Pancreas (tissue), 10 donors: ENCODE measurements at places on chromosomes 1 and 21. TPM values are rescaled to one million over a fixed set of nuclear protein-coding genes. Genes with fewer than 3 reads are reported as not detected.

The TMPRSS2 gene
- 77.8 TPM for total RNA-seq

The TRAF3IP3 gene
- 1.5 TPM for total RNA-seq

GRCh38 chr1:245501633-245502032 lies 346.8 kb downstream of the KIF26B start:
- DNase-seq, result no peak

DNA sequence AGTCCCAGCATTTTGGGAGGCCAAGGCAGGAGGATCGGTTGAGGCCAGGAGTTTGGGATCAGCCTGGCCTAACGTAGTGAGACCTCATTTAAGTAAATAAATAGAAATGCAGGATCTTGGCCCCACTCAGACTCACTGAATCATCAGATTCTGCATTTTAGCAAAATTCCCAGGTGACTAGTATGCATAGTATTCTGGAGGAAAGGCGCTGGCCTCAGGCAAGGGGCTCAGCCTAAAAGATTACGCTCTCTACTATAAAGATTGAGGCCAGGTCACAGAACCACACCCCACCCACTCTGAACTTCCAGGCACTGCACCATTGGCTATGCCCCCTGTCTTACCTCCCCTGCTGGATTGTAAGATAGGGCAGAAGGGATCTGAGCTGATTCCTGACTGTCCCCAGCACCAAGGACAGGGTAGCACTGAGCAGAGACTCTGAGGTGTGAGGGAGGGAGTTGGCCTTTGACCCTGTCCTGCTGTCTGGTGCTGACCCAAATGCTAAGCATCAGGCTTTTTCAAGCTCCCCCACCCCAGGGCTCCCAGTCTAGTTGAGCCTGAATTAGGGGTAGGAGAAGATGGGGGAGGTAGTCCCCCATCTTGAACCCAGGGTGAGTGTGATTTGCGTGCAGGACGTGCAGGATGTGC lies 2.7 kb downstream of the FOXE3 start:
- DNase-seq, result no peak

The NID1 gene
- total RNA-seq, result 3.6 TPM

DNA sequence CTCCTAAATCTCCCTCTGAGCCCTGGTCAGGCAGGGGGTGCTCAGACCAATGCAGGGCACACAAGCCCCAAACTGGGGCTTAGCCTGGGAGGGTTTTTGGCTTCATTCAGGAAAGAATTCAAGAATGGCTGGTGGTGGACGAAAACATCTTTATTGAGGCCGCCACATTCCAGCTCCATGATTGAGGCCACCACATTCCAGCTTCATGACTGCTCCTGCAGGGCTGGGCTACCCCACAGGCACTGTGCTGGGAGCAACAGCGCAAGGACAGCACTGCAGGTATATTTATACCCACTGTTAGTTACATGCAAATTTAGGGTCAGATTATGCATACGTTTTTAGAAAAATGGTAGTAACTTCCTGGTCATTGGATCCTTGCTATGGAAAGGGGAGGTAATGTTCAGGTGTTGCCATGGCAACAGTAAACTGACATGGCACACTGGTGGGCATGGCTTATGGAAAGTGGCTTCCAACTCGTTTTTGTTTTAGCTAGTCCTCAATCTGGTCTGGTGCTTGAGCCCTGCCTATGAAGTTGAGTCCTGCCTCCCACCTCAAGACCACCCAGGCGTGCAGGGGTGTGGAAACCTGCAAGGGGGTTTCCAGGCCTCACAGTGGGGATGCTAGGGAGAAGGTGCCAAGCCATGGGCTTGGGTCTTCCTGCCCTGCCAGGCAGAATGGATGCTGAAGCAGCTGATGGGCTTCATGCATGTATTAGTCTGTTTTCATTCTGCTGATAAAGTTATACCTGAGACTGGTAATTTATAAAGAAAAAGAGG lies 348.7 kb upstream of the AJAP1 start:
- DNase-seq, result no peak
